ENCODE measurements at places on chromosomes 4 and X.

- DNase-seq, result peak; percentile 41
Observed at GRCh38 chr4:26753617-26754016, 107.0 kb upstream of the STIM2 start.

DNA sequence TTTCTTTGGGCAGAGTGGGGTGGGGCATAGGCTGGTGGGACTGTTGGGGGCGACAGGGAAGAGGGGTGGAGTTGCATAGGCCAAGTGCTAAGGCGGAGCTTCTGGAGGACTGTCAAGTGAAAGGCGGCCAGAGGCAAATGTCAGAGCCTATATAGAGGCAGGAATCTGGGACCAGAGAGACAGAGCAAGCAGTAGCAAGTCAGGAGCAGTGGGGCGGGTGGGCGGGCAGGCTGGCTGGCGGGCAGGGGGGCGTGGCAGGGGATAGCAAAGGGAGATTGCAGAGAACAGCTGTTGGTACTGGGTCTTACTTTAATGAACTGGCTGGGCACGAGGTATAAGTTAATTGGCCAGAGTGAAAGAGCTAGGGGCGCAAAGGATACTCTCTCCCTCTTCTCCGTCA, 89.8 kb downstream of the RTL9 start:
- no peak for DNase-seq

DNA sequence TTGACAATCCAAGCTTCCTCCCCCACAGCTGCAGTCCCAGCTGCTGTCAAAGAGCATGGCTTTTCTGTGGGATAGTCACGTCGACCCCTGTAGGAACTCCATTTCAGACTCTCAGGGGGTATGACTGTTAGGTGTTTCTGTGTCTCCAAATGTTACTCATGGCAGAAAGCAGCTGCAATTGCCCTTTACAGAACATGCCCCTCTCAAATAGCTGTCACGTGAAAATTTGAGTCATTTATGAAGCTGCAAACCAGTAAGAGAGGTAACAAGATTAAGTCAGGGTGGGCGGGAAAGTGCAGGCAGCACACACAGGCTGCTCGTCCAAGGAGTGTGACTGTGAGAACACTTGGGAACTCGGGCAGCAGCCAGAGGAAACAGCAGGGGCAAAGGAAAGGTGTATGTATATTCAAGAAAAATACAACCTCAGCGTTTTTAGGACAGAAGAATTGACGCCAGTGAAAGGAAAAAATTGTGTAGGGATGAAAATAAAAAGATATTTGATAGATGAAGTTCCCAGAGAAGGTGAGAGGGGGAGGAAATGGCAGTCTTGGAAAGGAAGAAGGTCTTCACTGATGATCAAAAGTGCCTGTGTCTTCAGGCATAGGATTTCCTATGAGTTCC, 66.5 kb upstream of the TMEM184C start:
- no peak for DNase-seq

DNA sequence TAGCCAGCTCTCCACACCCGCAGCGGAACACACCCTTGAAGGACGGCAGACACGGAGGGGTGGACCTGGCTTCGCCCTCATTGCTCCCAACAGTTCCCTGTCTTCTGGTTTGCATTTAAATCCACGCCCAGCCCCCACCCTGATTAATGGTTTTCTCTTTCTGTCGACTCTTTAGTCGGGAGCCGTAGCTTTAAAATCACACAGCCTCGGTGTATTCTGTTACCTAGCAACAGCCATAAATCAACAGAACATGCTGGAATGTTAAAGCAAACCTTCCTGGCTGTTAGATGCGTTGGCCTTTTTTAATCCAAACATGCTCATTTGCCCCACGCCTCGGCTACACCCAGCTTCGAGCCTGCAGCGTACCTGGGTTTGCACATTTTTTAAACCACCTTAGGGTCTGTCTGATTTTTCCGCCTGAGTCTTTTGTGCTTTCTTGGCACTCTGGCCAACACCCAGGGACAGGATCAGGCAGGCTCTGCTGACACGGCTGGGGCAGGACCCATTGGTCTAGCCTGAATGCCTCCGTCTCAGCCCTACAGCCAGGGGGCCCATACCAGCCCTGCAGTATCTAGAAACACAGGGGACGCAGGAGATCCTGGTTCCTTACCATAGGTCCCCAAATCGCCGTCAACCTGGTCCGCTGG, 21.4 kb upstream of the PPP2R2C start:
- DNase-seq, result no peak

DNA sequence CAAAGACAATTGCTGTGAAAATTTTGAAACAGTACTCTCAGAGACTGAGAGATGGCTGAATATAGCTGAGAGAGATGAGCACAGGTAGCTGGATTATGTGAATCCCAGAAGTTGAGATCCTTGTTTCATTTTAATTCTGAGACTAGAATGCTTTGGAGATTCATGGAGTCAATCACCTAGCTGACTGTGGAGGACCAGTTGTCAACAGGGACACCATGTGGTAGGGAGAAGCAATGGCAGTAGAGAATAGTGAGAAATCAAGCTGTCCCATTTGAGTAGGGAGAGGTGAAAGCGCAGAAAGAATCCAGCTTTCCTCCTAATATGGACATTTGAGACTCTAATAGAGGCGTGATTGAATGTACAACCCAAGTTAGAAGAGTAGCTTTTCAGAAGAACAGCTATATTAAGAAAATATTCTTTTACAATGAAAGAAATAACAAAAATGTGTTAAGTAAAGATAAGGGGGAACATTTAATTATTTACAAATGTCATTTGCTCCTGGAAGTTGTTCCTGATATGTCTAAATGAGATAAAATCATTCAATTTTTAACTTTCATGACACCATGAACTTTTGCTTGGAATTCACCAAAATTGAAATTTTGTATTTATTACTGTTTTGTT, 30.3 kb upstream of the GLRB start:
- DNase-seq, result peak; percentile 20

DNA sequence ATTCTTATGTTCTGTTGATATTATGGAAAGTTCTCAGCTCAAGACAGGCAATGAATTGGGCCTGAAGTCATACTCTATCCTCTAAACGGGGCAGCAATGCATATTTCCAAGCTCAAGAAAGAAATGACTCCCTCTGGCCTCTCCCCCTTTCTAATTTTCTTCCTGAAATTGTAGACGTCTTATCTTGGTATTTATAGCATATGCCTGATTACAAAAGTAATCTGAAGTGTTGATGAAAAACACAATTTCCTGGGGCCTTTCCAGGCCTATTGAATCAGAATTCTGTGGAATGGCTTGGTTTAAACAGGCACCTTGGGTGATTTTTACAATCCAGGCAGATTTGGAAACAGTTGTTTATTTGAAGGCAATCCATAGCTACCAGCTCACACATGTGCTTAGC, 21.4 kb upstream of the PGRMC2 start:
- DNase-seq, result no peak

- no peak for DNase-seq
Observed at GRCh38 chrX:15953801-15954200, 99.2 kb upstream of the AP1S2 start.

GRCh38 chrX:39639871-39640270, 457.9 kb downstream of the BCOR start:
- no peak for DNase-seq

DNA sequence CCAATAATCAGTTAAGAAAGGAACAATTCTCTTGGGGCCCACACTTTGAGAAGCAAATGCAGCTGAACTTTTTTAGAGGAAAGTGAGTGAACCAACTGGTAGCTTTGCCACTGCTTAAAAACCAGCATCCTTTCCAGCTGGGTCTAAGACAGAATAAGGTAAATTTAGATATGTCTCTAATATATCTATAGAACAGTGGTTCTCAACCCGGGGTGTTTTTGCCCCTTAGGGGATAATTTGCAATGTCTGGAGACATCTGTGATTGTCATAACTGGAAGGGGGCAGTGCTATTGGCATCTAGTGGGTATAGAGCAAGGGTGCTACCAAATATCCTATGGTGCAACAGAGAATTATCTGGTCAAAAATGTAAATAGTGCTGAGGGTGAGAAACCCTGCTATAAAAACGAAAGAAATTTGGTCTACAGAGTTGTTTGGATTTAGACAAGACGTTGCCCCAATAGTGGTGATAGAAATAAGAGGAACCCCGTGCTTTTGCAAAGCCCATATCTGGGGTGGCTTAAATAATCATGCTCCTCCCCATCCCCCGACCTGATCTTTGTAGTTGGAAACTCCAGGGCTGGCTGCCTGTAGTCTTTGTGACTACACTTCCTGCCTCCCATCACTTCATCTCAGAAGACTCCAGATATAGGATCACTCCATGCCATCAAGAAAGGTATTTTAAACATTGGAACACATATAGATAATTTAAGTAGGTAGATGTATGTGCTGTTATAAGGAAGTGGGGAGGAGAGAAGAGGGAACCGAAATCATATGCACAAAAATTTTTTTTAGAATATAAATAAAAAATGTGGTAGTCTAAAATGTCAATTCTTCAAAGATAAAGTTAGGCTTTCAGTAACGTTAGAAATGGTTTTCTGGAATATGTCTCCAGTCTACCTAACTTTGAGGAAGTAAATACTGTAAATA, at the start of gene TLR7:
TSS of gene TLR7 (plus strand) at position 622 of the 927 bp plus-strand sequence. CDS start 507 bp downstream, outside the sequence.
- DNase-seq, result no peak
